Stimulated activated CD4-positive, alpha-beta T cell treated with anti-CD3 and anti-CD28 coated beads, Interleukin-15, amount 100 ng/mL, for 48 hours (primary cell): ENCODE measurements at places on chromosomes 2 and 18.

DNA sequence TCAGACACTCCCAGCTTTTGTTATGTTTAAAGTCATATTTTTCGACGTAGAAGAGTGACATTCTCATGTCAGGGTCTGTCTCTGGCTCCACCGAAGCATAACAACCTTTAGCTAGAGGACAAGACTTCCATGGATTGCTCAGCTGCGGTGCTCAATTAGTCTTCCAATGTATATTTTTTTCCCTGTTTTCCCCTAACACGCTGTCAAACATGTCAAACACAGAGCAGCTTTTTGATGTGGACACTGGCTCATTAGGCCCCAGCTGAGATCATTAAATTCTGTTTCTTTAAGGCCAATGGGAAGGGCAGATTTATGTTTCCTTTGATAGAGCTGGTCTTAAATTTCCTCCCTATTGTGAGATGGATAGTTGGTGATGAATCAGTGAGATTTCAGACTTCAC is 525.4 kb downstream of the PIK3C3 start:
- no peak for DNase-seq

DNA sequence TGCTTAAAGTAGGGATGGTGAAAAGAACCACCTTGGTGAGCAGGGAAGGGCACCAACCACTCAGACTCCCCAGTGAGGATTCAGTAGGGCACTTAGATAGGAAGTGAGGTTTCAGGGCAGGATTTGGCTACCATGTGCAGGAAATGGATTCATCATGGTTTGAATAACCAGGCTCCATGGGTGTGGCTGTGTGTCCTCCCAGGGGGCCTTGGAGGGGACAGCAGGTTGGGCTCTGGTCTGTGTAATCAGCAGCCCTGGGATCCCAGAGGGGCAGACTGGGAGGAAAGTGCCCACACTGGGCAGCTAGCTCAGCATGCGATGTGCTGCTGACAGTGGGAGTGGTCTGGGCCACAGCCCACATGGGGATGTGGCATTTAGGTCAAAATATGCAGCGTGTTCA is 224.6 kb downstream of the CELF4 start:
- DNase-seq: no peak

GRCh38 chr2:181457741-181458425 is 697 bp downstream of the ITGA4 start:
- DNase-seq: peak; percentile 38

- DNase-seq: no peak
Measured at GRCh38 chr18:9642799-9643462, 28.6 kb upstream of the PPP4R1 start.

- no peak for DNase-seq
Measured at GRCh38 chr2:162056796-162057399, 17.1 kb downstream of the DPP4 start.

DNA sequence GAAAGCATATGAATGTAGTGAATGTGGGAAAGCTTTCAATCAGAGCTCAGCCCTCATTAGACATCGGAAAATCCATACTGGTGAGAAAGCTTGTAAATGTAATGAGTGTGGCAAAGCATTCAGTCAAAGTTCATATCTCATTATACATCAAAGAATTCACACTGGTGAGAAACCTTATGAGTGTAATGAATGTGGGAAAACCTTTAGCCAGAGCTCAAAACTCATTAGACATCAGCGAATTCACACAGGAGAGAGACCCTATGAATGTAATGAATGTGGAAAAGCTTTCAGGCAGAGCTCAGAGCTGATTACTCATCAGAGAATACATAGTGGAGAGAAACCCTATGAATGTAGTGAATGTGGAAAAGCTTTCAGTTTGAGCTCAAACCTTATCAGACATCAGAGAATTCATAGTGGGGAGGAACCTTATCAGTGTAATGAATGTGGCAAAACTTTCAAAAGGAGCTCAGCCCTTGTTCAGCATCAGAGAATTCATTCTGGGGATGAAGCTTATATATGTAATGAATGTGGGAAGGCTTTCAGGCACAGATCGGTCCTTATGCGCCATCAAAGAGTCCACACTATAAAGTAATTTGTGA is 5.0 kb downstream of the ZNF397 start:
- no peak for DNase-seq

DNA sequence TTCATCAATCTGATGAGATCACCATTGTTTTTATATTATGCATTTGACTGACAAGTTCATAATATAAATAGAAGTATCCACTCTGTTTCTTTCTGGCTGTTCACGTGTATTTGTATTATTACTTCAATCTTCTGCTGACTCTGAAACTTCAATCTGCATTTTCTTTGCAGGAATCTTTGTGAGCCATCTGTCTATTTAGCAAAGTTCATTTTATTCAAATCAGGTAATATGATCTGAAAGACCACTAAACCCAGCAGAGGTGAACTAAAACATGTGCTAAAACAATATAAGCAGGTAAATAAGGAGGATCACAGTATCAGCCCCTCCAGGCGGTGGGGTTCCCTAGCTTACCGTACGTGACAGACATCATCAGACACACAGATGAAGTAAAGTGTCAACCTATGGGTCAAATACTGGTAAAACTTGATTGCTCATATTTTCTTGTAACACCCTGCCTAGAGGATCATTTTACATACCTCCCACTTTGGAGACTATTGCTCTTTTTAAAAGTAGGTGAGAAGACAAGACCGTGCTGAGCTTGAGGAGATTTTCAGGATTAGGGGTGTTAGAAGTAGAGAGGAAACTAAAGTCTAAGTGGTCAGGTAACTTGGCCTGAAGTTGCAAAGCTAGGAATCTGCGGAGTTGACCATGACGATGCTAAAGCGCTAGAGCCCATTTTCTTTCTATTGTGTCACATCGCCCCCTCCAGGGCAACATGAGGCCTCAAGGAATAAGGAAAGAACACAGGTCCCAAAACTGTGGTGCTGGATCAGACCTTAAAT is 9.0 kb downstream of the DTNB start:
- no peak for DNase-seq

GRCh38 chr2:169732583-169733358 is 861 bp upstream of the KLHL23 start:
- no peak for DNase-seq

DNA sequence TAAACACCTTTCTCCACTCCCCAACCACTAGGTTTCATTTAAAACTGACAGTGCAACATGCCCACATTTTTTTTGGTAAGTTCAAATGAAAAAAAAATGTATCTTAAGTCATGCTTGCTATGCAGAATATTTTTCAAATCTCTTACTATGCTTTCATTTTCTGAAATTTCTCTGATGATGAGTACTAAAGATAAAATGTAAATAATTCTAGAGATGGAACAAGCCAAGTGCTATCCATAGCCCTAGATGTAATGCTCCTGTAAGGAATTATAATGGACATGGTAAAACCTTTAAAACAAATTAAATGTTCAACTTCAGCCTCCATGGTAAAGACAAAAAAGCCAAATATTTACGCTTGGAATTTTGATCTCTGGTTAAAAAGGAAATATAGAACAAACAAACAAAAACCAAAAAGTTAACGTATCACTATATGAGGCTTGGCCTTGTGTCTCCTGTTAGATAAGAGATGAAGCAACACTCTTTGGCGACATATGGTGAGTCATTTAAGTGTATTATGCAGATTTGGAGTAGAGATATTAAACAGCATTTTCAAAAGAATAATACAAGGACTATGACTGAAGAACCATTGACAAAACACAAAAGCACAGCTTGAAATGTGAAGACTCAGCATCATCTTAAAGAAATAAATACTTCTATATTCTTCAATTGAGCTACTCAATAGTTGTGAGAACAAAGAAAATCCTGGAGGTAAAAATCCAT is 392.0 kb upstream of the LYPD1 start:
- DNase-seq: no peak

GRCh38 chr18:21489919-21490495 is 110.5 kb downstream of the ESCO1 start:
- no peak for DNase-seq

DNA sequence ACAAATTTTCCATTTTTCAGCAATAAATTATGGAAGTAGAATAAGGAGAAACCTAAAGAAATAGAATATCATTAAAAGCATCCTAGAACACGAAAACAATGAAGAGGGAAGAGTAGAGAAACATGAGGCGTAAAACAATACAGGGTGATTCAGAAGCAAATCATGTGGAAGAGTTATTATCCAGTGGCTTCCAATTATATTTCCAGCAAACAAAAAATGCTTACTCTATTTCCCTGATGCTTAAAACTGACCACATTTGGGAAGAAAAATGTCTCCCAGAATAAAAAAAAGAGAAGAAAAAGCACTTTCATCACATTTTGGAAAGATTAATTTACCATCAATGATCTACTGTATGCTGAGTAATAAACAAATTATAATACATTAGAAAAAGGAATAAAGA is 192.6 kb downstream of the CD226 start:
- DNase-seq: no peak
